ENCODE measurements at places on chromosomes 13 and 19.
A peak's percentile ranks its signal among the peaks of the same experiment; 100 is the strongest.

DNA sequence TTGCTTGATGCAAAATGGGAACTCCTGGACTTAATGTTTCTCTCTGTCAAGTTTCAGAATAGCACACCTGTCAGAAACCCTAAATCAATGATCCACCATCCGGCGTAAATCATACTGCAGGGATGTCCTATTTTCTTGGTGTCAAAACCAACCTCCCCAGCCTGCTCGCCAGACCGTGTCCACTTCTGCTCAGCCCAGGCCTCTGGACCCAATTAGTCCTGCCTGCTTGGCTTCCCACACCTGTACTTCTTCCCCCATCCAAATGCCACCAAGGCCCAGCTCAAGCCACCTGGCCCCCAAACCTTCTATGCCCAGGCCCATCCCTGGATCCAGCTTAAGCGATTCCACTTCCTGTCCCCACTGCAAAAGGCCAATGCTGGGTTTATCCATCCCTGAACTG is 25.1 kb upstream of the PEPD start:
- no peak for DNase-seq

GRCh38 chr13:69108486-69108885 is 999.1 kb upstream of the ATXN8OS start:
- DNase-seq, result no peak

DNA sequence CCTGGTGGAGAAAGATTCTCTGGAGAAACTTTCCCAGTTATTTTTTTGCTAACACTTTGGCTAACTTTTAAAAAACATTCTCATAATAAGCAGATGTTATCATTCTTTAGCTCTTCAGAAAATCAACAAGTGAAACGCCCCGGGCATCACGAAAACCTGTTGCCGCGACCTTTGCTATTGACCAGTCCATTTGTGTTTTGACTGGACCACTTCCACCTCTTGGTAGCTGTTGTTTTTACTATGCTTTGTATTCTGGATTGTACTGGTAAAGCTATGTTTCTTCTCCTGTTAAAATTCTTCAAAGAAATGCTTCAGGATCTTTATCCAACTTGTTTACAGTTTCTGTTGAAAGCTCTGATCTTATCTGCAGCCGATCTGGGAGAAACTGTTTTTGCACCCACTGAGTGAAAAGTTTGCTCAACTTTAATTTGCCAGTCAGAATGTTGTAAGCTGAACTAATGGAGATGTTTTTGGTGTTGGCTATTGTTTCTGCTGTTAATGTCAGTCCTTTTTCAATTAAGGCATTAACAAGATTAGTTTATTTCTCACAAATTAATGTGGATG is 23.3 kb downstream of the UFM1 start:
- no peak for DNase-seq

- peak; percentile 65 for DNase-seq
Observed at GRCh38 chr19:8252922-8253589, 43.9 kb downstream of the CERS4 start.

DNA sequence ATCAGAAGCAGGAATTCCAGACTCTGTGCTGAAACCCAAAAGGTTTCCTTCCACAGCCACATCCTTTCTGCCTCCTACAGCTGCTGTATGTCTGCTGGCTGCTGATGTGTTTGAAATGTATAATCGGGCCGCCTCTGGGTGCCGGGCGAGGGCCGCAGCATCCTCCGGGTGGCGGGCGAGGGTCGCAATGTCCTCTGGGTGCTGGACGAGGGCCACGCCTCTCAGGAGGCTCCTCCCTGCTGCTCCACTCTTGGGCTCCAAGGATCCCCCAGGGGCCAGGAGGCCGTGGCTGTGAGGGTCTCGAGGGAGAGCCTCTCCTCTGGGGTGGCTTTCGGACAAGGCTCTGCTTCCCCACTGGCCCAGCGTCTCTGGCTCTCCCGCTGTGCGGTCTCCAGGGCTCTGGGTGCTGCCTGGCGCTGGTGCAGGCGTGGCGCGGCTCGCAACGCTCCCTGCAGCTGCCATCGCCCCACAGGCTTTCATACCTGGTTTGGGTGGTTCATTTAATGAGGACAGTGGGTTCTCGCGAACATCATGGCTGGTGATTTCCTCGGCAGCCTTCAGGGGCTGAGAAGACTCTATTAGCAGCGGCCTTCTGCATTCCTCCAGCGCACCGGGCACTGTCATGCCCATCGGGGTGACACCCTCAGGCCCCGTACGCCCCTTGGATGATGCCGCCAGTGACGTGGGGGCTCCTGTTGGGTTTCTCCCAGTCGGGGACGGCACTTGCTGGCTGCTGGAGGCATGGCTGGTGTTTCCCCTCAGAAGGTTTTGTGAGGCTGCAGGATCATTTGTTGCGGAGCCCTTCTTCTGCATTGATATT is 41.8 kb upstream of the GRTP1 start:
- no peak for DNase-seq

DNA sequence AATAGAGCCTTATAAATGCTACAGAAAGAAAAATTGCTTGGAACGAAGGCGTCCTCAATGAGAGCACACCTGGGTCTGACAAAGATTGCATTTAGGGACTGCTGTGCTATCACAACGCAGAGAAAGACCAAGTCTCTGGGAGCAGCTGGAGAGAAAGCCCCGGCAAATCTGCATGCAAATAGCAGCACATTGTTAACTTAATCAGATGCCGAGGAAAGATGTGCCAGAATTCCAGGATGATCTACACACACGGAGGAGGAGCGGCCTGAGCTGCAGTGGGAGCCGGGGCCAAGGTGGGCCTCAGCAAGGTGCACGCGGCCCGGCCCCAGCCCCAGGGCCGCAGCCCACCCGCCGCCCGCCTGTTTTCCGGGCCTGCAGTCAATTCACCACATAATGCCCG is 1.4 kb downstream of the ZNF536 start:
- DNase-seq, result no peak

DNA sequence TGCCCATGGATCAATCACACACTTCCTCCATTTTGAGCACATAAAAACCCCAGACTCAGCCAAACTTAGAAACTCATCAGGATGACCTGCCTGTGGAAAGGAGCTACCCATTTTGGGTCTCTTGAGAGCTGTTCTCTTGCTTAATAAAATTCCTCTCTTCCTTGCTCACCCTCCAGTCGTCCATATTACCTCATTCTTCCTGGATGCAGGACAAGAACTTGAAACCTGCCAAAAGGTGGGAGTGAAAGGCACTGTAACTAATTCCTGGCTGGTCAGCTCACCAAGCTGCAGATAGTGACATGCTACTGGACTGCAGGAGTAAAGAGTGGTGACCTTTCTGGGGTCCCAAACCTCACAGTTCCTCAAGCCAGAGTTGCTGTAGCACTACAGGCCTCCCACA is 20.2 kb downstream of the LIG4 start:
- no peak for DNase-seq

DNA sequence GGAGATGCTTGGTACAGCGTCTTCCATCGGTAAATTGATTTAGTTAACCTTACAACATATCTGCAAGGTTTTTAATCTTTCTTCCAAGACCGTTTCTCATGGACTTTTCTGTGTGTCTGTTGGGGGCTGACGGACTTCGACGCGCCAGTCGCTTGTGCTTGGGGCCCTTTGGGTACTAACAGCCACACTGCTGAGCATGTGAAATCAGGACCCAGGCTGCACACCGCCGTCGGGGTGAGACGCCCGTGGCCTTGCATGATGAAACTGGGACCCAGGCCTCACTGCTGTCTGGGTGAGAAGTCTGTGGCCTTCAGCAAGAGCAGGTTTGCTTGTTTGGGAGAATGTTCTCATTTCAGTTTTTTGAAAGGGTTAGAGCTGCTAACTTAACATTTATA is 9.8 kb downstream of the ATP4B start:
- DNase-seq, result no peak

DNA sequence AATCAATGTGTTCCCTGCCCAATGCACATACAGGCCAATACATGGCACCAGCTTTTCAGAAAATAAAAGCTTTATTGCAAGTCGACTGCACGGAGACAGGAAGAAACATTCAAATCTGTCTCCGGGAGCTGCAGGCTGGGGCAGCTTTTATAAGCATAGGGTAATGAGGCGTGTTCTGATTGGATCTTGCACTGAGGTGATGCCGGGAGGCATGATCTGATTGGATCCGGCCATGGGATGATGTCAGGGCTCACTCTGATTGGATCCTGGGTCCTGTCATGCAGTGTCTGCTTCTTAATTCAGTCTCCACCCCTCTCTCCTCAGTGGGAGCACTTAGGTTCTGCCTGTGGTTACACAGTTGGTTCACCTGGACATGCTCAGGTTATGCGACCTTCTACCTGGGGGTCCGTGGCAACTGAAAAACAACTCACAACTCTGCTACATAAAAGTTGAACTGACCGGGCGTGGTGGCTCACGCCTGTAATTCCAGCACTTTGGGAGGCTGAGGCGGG is 11.8 kb upstream of the FBN3 start:
- no peak for DNase-seq

- DNase-seq, result no peak
Observed at GRCh38 chr19:16036397-16036925, 39.8 kb upstream of the TPM4 start.

- no peak for DNase-seq
Observed at GRCh38 chr13:47858042-47859025, 142.7 kb downstream of the SUCLA2 start.

- no peak for DNase-seq
Observed at GRCh38 chr19:48798937-48799336, 11.9 kb downstream of the BCAT2 start.
